Spleen (tissue), 13 donors: ENCODE measurements at places on chromosomes 11 and 22. TPM values are rescaled to one million over a fixed set of nuclear protein-coding genes. Genes with fewer than 3 reads are reported as not detected.

- peak; percentile 94 for DNase-seq
These were observed 28.3 kb downstream of the SERHL2 start for GRCh38 chr22:42581762-42582716.

DNA sequence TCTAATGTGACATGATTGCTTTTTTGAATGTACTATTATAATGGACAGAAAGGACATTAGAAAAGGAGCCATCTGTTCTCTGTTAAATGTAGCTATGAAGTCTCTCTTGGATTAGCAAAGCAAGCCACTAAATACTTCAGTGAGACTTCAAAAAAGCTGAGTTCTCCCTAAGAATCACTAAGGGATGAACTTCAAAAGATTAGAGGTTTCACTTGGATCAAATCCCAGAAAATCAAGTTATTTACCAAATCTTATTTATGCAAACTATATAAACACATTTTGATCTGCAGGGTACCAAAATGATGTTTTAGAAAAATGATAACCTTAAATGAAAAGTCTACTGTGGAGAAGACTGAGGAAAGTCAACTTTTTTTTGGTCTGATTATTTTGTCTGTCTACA lies 82.1 kb upstream of the MTMR2 start:
- DNase-seq, result no peak

DNA sequence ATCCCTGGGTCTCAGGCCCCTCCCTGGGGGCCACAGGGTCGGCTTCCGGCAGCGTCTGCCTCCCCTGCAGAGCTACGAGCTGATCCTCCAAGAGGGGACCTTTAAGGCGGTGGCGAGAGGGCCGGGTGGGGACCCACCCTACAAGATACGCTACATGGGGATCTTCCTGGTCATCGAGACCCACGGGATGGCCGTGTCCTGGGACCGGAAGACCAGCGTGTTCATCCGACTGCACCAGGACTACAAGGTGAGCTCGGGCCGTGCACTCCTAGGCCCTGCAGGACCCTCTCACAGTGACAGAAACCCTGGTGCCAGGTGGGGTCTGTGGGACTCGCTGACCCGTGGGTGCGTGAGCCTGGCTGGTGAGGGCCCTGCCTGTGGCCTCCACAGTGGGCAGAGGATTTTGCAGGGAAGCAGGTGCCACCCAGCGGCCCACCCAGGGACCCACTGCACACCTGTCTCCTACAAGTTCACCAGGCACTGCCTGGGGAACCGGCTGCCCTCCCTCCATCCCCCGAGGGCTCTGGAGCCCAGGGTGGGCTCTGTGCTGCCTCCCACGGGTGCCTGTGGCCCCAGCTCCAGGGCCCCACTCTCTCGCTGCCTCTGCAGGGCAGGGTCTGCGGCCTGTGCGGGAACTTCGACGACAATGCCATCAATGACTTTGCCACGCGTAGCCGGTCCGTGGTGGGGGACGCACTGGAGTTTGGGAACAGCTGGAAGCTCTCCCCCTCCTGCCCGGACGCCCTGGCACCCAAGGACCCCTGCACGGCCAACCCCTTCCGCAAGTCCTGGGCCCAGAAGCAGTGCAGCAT lies 13.7 kb downstream of the MUC5B start:
- DNase-seq, result peak; percentile 63

DNA sequence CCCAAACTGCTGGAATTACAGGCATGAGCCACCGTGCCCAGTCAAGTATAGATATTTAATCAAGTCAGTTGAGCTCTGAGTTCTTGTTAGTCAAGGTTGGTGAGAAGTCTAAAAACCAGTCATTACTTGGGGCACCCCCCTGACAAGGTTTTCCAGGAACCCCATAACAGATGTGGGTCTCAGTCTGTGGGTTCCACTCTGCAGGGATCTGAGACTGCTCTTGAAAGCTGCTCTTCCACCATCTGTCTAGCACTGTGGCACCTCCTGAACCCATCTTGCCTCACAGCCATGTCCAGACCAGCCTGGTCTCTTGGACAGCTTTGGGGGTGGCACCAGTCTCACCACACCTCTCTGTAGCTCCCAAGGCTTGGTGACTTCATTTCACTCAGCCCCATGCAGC lies 44.3 kb upstream of the PLET1 start:
- DNase-seq, result no peak

DNA sequence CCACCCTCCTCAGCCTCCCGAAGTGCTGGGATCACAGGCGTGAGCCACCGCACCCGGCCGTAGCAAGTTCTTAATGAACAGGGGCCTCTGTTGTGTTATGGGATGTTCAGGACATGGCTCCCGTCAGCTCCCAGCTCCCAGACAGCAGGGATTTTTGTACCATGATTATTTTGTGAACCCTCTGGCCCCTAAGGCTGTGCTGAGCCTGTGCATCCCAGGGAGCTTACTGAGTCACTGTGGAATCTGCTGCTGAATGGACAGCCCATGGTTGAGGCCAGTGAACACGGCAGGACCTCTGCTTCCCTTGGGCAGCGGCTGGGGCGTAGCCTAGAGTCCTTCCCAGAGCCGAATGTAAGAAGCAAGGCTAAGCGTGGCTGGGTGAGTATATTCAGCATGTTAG lies 245.2 kb downstream of the NTM start:
- no peak for DNase-seq

The IGF2 gene
- total RNA-seq, result 12.5 TPM

The WNT11 gene
- 4.1 TPM for total RNA-seq
